HFF-Myc (cell line): ENCODE measurements at places on chromosomes 6 and 20.

DNA sequence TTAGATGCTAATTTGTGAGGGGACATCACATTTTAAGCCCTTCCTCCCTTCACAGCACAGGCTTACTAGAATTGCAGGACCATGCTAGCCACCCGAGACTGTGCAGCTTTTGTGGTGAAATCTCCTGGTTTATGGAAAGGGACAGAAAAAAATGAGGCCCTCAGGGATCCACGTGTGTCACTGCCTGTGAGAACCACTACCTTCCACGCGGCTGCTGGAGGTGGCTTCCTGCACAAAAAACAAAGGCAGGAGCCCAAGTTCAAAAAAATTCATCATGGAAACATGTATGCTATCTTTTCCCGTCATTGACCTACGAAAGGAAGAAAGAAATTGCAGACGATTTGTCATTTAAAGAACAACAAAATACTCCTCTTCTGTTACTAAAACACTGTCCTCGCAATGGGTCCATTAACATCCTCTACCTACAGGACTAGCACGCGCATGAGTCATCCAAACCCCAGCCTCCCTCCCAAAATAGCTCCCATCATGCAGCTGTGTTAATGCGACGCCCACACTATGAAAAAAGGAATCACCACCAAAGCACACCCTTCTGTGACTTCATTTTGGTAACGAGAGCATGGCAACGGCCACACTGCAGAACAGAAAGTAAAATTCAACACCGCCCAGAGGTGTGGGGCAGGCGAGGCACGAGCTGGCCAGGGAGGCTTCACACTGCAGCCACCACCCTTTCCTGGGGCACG lies 45.7 kb downstream of the RAMACL start:
- DNase-seq = no peak

- no peak for DNase-seq
Observed at GRCh38 chr6:156826290-156826955, 49.2 kb downstream of the ARID1B start.

- DNase-seq = no peak
Observed at GRCh38 chr20:9460518-9460917, 53.9 kb upstream of the LAMP5 start.

GRCh38 chr20:58651559-58651945 lies 469 bp downstream of the STX16 start:
- DNase-seq = no peak

DNA sequence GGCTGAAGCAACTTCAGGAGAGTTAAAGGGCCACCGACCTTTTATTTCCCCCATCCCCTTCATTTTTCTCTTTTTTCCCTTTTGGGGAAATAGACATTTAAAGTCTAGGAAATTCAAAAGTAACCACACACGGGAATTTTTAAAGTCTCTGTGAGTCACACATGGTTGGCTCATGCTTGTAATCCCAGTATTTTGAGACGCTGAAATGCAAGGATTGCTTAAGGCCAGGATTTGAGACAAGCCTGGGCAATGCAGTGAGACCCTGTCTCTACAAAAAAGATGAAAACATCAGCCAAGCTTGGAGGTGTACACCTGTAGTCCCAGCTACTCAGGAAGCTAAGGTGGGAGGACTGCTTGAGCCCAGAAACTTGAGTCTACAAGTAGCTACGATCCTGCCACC lies 34.2 kb downstream of the KATNA1 start:
- no peak for DNase-seq

- no peak for DNase-seq
Observed at GRCh38 chr6:30600451-30600961, 16.5 kb downstream of the PPP1R10 start.
